ENCODE measurements at places on chromosomes 13 and 19.

- DNase-seq, result no peak
These were observed 407.2 kb downstream of the GPC5 start for GRCh38 chr13:91805605-91806004.

GRCh38 chr13:51769455-51770127 is 34.4 kb downstream of the DHRS12 start:
- DNase-seq, result no peak

DNA sequence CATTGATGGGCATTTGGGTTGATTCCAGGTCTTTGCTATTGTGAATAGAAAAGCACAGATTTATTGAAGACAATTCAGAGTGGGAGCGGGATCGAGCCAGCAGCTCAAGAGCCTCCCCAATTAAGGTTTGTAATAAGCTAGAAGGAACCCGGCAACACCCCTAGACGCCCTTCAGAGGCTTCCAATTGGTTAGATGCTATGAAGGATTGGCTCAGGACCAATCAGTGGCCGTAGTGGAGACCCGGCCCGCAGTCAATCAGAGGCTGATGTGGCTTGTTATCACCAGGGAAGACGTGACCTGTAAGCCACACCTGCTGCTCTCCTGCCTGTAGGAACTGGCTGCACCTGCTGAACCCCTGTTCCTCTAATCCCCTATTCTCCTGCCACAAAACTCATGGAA is 14.6 kb downstream of the SIGLEC11 start:
- DNase-seq, result peak; percentile 17

- DNase-seq, result no peak
These were observed 51.6 kb downstream of the UFM1 start for GRCh38 chr13:38401276-38401675.

DNA sequence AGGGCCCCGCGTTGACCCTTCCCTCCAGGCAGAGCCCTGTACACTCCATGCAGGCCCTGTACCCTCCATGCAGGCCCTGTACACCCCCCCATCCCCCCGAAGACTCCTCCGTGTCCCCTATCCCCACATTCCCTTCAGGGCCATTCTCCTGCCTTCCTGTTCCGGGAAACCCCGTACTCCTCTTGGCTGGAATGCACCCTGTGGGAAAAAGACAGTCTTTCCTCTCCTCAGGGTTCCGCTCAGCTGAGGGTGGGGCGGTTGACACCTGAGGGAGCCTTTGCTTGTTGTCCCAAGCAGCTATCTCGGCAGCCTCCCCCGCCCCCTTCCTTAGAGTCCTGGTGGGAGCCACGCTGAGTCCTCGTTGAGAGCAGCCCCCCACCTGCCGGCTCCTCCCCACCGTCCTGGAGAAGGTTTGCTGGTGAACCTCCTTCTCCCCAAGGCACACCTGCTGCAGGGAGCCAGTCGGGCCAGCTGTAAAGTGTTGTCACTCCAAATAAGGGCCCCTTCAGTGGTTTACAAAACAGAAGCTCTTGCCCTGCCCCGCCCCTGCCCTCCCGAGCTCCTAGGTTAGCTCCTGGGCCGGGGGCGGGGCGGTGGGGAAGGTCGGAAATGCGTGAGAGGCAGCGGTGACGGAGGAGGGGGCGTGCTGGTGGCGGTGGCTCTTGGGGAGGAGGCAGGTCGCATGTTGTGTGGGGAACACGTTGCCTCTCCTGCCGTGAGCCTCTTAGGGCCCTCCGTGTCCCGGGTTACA is 1.5 kb downstream of the GNA11 start:
- DNase-seq, result no peak

GRCh38 chr19:35736913-35737886 is 5.1 kb downstream of the IGFLR1 start:
- no peak for DNase-seq

- DNase-seq, result no peak
These were observed 43.5 kb downstream of the PIN1 start for GRCh38 chr19:9878511-9879196.

DNA sequence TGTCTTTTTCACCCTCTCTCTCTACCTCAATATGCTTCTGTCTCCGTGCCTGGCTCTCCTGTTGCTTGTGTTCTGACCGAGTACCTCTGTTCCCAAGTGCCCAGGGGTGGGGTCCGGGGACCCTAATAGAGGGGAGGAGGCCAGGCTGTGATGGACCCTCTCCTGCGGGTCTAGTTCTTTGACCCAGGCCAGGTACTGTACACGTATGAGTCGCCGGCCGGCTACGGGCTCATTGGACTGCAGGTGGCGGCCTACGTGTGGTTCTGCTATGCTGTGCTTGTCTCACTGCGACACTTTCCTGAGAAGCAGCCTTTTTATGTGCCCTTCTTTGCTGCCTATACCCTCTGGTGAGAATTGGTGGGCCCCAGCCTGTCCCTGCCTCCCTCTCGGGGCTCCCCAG is 4.4 kb downstream of the TMEM145 start:
- DNase-seq, result no peak

DNA sequence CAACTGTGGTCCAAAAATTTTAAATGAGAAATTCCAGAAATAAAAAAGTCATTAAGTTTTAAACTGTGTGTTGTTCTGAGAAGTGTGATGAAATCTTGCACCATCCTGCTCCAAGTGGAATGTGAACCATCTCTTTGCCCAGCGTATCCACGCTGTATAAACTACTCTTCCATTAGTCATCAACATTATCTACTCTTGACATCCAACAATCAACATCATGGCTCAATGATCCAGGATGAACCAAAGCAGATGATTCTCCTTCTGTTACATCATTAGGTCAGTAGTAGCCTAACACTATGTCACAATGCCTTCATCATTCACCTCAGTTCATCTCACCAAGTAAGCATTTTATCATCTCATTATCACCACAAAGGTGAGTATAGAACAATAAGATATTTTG is 55.3 kb downstream of the SUCLA2 start:
- DNase-seq, result no peak

DNA sequence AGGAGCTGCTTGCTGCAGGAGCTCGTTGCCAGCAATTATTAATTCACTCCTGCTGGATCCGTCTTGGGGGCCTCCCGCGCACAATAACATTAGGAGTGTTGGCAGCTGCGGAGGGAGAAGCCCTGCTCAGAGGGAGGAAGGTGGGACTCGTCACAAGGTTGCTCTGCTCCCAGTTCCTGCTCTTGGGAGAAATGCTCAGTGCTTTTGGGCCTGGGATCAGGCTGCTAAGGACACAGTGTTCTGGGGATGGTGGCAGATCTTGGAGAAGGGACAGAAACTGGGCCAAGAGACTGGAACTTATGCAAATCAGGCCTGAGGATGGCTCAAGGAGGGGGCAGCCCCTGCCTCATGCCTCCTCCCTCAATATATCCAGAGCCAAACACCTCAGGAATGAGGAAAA is 78.9 kb upstream of the OLFM4 start:
- DNase-seq, result no peak
